ENCODE measurements at places on chromosomes 3 and 15.

GRCh38 chr3:11928381-11928780 is 75.8 kb upstream of the SYN2 start:
- no peak for DNase-seq

DNA sequence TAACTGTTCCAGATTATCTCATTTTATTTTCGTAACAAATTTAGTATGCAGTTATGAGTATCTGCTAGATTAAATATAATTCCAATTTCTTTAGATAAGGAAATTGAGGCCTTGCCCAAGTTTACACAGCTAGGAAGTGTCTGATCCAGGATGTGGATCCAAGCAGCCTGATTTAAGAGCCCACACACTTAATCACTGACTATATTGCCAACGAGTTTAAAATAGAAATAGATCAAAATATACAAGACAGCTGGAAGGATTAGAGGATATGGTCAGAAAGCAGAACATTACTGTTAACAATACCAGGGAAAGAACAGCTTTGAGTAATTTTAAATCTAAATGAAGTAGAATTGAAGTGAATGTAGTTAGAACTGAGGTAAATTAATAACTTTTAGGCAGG is 215.2 kb downstream of the C3orf38 start:
- DNase-seq = no peak

- DNase-seq = no peak
These were observed 406 bp upstream of the MPI start for GRCh38 chr15:74889390-74889882.

- no peak for DNase-seq
These were observed 798 bp downstream of the GCHFR start for GRCh38 chr15:40764629-40765103.

DNA sequence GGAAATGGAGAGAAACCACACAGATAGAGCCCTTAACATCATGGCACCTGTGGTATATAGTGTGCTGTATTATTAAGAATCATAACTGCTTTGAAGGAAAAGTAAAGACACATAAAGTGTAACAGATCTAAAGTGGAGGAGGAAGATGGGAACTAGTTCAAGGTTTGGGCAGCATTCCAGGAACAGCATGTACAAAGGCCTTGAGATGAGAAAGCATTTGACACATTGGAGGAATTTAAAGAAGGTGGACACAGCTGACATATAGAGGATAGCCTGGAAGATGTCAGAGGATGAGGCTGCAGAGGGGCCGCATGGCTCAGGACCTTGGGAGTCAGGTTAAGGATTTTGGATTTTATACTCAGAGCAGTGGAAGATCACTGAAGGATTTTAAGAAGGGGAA is 39.0 kb downstream of the LRTM1 start:
- DNase-seq = no peak

DNA sequence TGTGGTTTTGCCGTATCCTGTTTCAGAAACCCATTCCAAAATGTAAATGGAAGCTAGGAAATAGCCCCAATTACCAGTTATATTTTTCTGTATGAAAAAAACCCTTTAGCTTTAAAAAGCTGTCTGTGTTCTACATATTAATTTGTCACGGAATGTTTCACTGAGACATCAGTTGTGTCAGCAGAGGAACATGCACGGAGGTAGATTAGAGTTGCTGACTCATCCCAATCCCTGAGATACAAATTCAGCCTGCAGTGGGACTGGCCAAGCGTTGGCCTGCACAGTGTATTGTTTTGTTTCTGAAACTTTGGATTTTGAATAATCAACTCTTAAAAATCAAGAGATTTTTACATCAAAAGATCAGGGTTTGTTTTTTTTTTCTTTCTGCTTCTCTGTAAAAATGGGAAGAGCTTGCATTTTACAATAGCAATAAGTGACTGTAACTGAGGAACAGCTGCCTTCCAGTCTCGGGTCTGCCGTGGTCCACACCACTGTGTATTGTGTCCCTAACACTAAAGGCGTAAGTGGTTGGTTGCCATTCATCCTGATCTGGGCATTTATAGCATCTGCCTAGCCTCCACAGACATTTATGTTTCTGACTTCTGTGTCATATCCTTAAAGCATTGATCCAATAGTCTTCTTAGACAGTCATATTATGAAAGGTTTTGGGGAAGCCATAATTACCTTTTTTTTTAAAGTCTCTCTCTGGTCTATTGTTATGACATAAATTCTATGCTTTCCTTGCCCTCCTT is 218.1 kb downstream of the ADAMTSL3 start:
- DNase-seq = no peak

- no peak for DNase-seq
These were observed 86.9 kb downstream of the ATP10A start for GRCh38 chr15:25776071-25776746.

- peak; percentile 30 for DNase-seq
These were observed 144.4 kb downstream of the DNAJB8 start for GRCh38 chr3:128322030-128323022.

- no peak for DNase-seq
These were observed 348 bp upstream of the DPP8 start for GRCh38 chr15:65517866-65518207.

DNA sequence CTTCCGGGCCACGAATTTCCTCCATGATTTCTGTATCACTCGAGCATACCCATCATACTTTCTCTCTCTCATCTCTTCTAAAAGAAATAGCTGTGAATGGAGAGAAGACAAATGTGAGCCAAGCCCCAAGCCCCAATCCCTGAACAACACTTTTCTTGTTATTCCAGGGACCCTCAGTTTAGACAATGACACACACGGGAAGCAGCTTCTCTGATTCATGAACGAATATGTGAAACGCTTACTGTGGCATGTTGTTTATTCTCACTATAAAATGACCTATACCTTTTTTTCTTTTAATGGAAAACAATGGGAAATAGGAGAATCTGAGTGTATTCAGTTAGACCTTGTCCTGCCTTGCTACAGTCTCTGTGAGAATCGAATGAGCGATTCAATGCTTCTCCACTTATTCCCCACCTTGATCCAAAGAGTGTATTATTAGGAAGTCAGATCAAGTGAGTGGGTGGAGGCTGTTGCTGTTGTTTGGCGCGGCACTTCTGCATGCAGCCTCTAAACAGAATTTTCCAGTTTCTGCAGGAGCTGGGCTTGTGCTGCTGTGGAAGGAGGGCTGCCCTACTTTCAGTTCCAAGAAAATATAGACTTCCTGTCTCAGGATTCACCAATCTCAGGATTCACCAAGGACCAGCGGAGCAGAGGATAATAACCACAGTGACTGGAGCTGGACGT is 32.4 kb upstream of the LDHAL6B start:
- DNase-seq = no peak

DNA sequence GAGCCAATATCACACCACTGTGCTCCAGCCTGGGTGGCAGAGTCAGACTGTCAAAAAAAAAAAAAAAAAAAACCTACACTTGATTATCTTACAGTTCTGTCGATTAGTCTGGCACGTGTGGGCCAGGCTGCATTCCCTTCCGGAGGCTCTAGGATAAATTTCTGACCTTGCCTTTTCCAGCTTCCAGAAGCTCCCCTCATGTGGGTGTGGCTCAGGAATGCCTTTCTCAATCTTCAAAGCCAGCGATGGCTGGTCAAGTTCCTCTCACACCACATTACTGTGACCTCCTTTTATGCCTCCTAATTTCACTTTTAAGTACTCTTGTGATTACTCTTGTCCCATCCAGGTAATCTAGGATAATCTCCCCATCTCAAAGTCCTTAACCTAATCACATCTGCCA is 58.2 kb upstream of the DUT start:
- no peak for DNase-seq

GRCh38 chr15:39834256-39834655 is 51.6 kb upstream of the FSIP1 start:
- no peak for DNase-seq

DNA sequence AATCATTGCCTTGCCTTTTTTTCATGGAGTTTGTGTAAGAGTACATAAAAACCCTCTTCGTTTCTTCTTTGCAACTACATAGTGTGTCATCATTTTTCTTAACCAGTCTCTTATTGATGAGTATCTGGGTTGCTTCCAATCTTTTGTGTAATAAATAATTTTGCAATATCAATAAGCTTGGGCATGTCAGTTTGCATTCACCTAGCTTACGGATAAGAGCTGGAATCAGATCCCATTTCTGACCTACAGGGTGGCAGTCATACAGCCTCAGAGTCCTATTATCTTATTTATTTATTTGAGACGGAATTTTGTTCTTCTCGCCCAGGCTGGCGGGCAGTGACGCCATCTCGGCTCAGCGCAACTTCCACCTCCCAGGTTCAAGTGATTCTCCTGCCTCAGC is 18.3 kb downstream of the ANP32A start:
- DNase-seq = no peak

DNA sequence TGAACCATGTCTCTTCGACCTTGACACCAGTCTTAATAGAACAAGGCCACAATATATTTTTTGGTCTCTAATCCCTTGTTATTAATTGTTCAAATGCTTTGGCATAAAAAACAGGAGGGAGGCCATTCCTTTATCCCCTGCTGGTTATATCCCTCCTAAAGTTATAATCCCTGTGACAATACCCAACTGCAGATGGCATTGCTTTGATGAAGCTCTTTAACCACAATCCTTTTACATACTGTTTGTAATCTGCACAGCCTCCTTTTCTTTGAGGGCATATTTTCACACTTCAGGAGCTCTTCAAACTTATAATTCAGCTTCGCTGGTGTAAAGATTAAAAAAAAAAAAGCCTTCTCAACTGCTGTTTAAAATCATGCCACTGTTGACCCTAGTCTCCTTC is 919.0 kb downstream of the EPHA3 start:
- no peak for DNase-seq

GRCh38 chr3:11913316-11913715 is 66.6 kb upstream of the TAMM41 start:
- DNase-seq = no peak

GRCh38 chr3:79568938-79569337 is 198.9 kb downstream of the ROBO1 start:
- DNase-seq = no peak

DNA sequence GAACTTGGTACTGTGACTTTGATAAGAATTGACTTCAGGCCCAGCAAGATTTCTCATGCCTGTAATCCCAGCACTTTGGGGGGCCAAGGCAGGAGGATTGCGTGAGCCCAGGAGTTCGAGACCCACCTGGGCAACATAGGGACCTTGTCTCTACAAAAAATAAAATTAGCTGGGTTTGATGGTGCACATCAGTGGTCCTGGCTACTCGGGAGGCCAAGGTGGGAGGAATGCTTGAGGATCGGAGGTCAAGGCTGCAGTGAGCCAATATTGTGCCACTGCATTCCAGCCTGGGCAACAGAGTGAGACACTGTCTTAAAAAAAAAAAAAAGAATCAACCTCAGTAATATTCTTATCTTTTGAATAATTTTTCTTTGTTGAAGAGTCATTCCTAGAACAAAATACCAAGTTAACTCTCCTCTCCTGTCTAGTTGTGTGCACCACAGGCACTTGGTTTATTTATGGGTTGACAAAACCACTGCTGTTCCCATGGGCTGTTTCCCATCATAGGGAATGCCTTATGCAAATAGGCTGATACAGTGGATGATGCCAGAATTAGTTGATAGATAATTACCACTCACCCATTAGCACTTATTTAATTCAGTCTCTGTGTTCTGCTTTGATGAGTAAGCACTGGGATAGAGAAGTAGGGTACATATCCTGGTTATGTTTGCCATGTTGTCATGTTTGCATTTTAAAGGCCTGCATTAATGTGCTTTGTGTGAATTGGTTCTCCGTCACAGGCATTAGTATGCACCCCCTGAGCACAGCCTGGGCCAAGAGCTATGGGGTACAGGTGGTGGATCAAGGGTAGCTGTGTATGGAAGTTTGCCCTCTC is 32.9 kb downstream of the TRAK1 start:
- no peak for DNase-seq

DNA sequence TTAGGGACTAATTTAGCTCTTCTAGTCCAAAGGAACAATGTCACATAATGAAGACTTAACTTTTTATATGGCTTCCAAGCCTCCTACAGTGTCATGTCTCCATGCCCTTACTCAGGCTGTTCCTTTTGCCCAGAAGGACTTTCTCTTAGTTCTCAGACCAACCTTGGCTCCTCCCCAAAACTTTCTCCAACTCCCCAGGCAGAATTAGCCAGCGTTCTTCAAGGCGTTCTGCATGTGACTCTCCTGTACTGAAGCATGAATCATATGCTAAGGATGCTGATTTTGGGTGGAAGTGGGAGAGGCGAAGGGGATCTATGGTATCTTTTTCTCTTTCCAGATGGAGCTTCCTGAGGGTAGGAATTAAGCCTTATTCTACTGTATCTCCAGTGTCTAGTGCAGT is 335.1 kb upstream of the ICE2 start:
- no peak for DNase-seq

- DNase-seq = no peak
These were observed 166.6 kb downstream of the ANO10 start for GRCh38 chr3:43455233-43455632.

DNA sequence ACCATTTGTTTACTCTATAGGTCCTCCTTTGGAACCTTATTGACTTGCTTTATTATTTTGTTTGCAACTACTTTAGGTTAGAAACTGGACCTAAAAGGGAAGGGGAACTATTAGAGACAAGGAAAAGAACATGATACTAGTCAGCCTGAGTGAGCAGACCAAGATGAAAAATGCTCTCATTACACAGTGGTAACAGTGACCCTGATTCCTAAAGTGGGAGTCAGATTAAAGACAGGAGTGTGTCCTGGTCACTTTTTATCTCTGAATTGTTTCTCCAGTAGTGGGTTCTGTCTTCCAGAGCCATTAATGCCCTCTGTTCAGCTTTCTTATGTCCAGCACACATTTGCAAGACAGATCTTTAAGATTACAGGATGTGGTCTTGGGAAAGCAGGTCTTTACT is 124.1 kb downstream of the TMEM108 start:
- no peak for DNase-seq

DNA sequence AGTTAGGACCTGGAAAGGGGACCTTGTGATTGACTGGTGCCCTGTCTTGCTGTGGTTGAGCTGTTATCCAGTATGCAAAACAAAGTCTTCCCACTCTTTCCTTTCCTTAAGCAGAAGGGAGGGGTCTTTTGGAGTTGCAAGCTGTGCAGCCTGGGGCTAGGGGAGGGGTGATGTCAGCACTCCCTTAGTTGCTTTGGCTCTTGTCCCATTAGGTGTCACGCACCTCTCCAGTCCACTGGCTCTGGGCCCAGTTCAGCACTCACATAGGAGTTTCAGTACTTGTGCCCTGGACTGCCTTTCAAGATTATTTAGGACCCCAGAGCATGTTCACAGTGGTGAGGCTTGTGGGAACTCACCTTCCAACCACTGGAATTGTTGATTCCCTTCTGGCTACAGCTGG is 238.5 kb downstream of the DOCK3 start:
- no peak for DNase-seq

Measured in stimulated activated CD8-positive, alpha-beta memory T cell treated with anti-CD3 and anti-CD28 coated beads, Interleukin-12 subunit alpha, Interleukin-12 subunit beta, amount 100 ng/mL, for 1 hour (primary cell).